ENCODE measurements at places on chromosomes 16 and 17.

GRCh38 chr17:33976831-33977230 is 278.3 kb upstream of the CCL2 start:
- no peak for DNase-seq

- no peak for DNase-seq
These were observed 21.9 kb downstream of the SGSH start for GRCh38 chr17:80198144-80198661.

DNA sequence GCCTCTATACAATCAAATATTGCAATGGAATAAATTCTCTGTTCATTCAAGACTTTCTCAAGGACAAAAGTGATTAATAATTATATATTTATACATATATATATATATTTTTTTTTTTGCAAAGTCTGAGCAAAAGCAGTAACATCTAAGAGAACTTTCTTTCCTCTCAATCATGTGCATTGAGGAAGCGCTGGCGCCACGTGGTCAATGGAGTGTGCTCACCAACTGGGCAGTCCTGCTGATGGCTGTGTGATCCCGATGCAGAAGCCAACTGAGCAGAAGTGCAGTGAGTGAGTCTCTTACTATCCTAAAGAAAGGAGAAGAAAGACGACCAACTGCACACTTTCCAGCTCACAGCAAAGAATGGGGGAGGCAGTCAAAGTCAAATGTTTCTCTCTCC is 37.2 kb upstream of the ULK2 start:
- DNase-seq: no peak

DNA sequence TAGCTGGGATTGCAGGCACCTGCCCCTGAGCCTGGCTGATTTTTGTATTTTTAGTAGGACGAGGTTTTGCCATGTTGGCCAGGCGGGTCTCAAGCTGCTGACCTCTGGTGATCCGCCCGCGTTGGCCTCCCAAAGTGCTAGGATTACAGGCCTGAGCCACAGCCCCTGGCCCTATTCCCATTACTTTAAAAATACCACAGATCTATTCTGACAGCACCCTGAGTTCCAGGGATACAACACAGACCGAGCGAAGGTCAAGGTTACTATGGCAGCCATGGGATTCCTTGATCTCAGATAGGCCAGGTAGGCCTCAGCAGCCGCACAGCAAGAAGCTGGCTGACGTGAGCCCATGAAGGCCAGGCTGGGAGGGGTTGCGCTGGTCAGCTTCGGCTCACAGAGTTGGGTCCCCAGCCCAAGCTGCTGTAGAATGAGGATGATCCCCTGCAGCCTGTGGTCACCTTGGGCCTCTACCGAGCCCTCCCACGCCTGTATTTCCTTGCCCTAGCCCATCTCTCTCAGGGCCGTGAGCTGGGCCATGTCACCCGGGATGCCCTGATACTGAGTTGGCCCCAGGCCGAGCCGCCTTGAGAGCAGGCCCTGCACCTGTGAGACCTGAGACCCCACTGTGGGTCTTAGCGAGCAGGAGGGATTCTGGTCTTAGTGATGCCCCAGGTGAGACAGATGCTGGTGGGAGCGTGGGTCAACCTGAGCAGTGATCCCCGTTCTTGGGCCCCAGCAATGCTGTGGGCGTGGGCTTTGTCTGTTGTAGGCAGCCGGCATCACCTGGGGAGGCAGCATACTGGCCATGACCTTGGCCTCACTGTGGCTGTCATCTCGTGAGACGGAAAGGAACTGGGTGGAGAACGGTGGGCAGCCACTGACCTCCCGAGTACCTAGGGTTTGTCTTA is 16.9 kb upstream of the RNF213 start:
- no peak for DNase-seq

GRCh38 chr17:45256114-45256966 is 5.6 kb downstream of the SPATA32 start:
- peak; percentile 52 for DNase-seq
